Type B pancreatic cell (in vitro differentiated cells): ENCODE measurements at places on chromosomes 1 and 21.

- no peak for DNase-seq
These were observed 199.4 kb upstream of the PTBP2 start for GRCh38 chr1:96521994-96522760.

DNA sequence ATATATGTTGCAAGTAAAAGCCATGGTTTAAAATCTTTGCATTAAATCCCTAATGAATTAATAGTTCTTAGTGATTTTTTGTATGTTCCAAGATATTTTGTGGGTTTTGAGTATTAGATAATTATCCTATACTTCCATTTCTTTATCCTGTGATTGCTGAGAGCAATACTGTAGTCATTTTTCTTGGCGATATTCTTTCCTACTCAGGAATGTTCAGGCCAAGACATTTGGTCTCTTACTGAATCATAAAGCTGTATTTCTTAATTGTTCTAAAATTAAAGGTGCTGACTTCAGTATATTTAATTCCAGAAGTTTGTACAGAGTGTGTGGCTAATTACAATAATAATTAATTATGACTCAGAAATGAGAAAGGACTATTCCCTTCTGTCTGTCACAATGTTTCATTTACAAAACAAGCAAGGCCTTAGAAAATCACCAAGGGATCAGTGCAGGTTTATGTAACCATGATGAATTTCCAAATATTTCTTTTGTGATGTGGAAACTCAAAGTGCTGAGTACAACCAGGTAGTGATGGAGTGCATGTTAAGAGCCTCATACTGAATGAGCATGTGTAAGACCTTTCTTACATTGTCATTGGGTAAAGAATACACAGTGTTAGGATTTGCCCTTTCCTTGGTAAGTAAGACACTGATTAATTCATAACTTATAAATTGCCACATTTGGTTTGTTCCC, 161.2 kb downstream of the HMCN1 start:
- no peak for DNase-seq

- no peak for DNase-seq
These were observed 1.3 kb upstream of the TMEM54 start for GRCh38 chr1:32902535-32902920.

DNA sequence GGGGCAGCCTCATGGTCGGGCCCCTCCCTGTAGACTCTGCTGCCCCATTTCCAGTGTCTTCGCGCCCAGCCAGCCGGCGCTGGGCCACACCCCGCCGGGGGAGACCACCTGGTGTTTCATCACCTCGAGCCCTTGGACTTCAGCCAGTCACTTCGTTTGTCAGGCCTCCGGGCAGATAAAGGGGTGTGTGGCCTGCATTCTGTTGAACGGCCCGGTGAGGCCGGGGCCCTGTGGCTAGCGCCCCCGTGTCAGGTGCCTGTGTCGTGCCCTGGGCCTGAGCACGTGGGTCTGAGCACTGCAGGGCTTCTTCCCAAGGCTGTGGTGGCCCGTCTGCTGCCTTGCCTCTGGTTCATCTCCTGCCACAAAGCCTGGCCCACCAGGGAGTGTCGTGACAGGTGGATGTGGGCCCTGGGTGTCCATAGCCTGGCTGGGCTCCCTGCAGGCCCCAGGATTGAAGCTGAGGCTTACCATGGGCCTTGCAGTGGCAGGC, 65.2 kb upstream of the DIP2A start:
- DNase-seq: no peak

GRCh38 chr1:60431593-60431992, 358.0 kb upstream of the C1orf87 start:
- no peak for DNase-seq

DNA sequence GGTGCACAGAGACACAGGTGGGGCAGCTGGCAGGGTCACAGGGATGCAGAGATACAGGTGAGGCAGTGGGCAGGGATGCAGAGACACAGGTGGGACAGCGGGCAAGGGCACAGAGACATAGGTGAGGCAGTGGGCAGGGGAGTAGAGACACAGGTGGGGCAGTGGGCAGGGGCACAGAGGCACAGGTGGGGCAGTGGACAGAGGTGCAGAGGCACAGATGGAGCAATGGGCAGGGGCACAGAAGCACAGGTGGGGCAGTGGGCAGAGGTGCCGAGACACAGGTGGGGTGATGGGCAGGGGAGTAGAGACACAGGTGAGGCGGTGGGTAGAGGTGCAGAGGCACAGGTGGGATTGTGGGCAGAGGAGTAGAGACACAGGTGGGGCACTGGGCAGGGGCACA, 117.3 kb upstream of the KLHDC7A start:
- DNase-seq: no peak

GRCh38 chr1:38141483-38141882, 94.9 kb upstream of the POU3F1 start:
- DNase-seq: no peak

DNA sequence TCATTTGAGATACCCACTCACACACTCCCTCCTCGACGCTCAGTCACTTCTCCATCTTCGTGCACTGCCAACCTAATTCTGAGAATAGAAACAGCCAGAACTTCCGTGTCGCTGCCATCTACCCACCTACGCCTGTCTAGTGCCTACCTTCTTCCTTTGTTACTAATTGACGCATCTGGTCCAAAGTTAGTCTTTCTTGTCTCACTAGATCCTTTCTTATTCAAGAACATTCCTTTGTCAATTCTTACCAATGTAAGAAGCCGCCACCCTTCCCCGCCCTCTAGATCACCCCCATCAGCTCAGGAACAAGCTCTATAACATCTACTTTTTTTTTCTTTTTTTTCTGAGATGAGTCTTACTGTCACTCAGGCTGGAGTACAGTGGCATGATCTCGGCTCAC, 3.7 kb downstream of the PADI6 start:
- no peak for DNase-seq
